ENCODE measurements at places on chromosomes 12 and 14.

- no peak for DNase-seq
Observed at GRCh38 chr14:63147018-63147417, 57.2 kb upstream of the RHOJ start.

GRCh38 chr12:128702371-128702770 lies 121.4 kb downstream of the SLC15A4 start:
- DNase-seq: no peak

GRCh38 chr12:74317078-74317601 lies 220.5 kb upstream of the ATXN7L3B start:
- DNase-seq: no peak

DNA sequence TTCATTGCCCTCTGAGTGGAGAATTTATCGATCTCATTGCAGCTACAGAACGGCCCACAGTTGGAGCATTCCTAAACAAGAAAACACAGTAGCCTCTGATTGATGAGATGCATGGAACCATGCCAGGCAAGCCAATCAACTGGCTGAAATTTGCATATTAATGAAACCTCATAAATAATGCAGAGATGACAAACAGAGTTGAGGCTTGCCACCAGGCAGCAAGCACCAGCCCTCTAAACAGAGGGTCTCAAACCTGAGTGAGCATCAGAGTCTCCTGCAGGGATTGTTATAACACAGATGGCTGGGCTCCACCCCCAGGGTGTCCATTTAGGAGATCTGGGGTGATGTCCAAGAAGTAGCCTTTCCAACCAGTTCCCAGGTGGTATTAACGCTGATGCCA lies 60.9 kb upstream of the CMKLR1 start:
- DNase-seq: no peak

GRCh38 chr12:114666746-114667668 lies 17.0 kb downstream of the TBX3 start:
- no peak for DNase-seq

DNA sequence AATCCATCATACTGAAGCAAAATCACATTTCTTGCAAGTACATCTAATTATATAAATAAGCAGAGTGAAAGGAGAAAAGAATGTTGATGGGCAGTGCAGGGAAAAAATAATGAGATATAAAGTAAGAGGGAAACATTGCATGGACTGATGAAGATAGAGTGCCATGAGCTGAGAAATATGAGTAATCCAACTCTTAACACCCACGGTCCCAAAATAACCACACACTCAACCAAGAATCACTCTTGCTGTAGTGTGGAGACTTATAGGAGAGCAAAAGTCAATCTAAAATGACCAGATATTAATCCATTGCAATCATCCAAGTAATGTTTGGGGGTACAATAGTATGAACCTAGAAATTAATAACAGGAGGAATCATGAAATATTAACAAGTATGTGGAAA lies 40.2 kb downstream of the MYF5 start:
- no peak for DNase-seq

DNA sequence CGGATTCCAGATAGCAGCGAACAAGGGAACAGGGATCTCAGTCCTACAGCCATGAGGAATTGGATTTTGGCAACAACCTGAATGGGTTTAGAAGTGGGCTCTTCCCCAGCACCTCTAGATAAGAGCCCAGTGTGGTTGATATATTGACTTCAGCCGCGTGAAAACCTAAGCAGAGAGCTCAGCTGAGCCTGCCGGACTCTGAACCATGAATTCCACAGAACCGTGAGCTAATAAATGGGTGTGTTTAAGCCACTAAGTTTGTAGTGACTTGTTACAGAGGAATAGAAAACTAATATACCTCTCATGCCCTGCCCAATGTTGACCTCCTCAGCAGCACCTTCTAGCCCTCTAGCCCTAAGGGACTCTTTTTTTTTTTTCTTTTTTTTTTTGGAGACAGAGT lies 32.4 kb upstream of the TMED10 start:
- DNase-seq: no peak

GRCh38 chr14:50524060-50524459 lies 8.3 kb downstream of the MAP4K5 start:
- DNase-seq: no peak

DNA sequence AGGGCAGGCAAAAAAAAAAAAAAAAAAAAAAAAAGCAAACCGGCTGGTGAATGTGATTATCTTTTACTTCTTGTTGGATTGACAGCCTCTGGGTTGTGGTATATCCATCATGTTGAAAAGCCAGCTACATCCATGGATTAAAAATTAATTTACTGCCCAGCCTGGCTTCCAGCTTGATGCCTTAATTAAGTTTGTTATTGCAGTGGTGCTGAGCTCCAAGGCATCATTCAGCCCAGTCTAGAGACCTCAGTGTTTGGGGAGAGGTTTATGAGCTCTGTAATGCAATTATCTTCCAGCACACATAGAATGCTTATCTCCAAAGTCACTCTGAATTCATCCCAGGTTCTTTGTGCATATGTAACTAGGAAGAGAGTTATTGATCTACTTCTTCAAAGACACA lies 114.8 kb downstream of the RIMBP2 start:
- DNase-seq: no peak

GRCh38 chr12:88945051-88945732 lies 364.9 kb upstream of the KITLG start:
- no peak for DNase-seq

GRCh38 chr14:95164506-95164905 lies 7.2 kb upstream of the DICER1 start:
- DNase-seq: no peak

Data from upper lobe of right lung (tissue), 1 donor.